ENCODE measurements at places on chromosomes 7 and 10. TPM values are rescaled to one million over a fixed set of nuclear protein-coding genes. Genes with fewer than 3 reads are reported as not detected.

DOCK4 gene
- total RNA-seq = 0.37 TPM

SDK1 gene
- 0.15 TPM for total RNA-seq

VAX1 gene
- total RNA-seq = not detected

CYP26C1 gene
- not detected for total RNA-seq

TUBB8 gene
- total RNA-seq = not detected

LEP gene
- total RNA-seq = not detected

GPR146 gene
- 2.2 TPM for total RNA-seq

LRRC18 gene
- total RNA-seq = not detected

SPDYE2 gene
- total RNA-seq = not detected

TBX20 gene
- 0.15 TPM for total RNA-seq

CLRN3 gene
- not detected for total RNA-seq

PLAU gene
- total RNA-seq = 0.60 TPM

NODAL gene
- not detected for total RNA-seq

GRM3 gene
- not detected for total RNA-seq

All from activated T-helper 1 cell treated with anti-CD3 and anti-CD28 coated beads, Interleukin-12 subunit alpha, Interleukin-12 subunit beta, Interleukin-2, Interleukin-4 antibody, amounts not matched to agents 30 ng/mL and 10 ng/mL and 1 ng/mL, durations not matched to agents 14 hours and 24 hours and 36 hours (primary cell).